ENCODE measurements at places on chromosomes 3 and 15.

DNA sequence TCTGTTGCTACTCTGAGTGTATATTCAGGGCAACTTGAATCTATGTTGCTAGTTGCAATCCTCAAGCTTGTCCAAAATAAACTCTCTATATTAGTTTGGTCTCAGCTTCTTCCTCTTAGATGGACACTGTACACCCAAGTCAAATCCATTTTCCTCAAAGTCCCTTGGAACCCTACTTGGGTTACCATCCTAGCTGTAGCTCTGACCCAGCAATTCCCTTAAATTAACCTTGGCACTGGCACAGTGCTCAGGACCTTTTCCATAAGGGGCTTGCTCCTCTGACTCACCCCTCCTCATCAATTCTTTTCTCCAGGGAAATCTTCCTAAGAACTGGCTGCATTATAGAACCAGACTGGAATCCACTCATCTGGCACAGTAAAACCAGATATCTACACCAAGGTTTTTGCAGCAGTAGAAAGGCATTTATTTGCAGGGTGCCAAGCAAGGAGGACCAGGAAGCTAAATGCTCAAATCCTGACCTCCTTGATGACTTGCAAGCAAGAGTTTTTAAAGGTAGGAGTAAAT lies 44.9 kb upstream of the B3GALNT1 start:
- no peak for DNase-seq

DNA sequence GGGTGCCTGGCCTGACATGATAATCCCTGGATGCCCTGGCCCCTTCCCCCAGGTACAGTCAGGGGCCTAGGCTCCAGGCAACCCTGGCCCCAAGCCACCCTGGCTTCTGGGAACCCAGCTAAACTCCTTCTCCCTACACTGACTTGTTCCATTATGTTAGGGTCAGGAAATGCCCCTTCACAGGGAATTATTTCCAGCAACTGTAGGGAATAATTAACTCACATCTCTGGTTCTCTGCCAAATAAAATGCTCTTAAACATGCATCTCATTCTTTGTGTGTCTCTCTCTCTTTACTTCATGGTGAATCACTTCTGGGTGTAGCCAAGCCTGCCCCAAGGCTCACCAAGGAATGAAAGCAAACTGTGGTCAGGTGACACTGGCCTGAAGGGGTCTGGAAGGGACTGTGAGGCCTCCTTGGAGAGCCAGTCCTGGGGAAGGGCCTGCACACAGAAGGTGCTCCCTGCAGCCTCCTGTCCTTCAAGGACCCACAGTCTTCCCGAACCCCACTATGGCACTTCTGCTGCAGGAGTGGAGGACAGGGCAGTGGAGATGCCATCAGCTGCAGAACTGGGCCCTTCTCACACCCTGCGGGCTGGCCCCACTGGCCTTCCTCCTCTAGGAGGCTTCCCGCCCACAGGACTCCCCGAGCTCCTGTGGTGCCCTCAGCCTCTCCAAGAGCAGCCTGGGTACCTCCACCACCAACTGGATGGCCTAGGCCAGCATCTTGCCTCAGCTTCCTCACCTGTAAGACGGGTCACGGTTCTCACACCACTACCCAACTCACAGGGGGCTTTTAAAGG lies 17.6 kb downstream of the TKT start:
- DNase-seq: no peak

GRCh38 chr3:101081999-101082398 lies 88.8 kb upstream of the ABI3BP start:
- no peak for DNase-seq

GRCh38 chr15:40087991-40088928 lies 20.4 kb downstream of the BMF start:
- DNase-seq: peak; percentile 62

- DNase-seq: no peak
Measured at GRCh38 chr3:133113526-133113925, 75.3 kb downstream of the TMEM108 start.

DNA sequence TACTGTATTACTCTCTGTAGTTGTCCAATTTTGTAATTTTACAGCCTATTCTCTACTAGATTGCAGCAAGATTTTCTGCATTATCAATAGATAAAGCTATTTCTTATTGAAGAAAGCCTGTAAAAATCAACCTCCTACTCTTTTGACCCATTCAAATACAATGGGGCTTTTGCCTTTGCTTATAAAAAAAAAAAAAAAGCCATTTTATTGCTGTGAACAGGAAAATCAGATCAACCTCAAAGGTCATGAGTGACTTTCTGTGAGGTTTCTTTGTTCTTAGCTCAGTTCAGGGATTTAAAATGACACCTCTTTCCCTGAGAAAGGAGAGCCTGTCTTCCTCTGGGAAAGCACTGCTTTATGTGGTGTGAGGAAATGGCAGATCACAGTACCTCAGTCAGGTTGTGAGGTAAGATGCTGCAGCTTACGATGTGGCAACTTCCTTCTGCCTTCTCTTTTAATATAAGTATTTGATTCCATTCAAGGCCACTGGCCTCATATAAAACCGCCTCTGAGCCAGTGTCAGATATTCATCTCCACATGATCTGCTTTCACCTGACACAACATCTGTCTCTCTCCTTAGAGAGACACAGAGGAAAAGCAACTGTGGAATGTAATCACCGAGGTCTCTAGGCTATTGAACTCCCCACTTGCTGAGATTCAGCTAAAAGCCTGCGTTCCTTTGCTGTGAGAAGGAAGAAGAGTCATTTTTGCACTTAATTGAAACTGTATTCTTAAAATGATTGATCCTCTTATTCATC lies 161.5 kb upstream of the MB21D2 start:
- DNase-seq: no peak

- DNase-seq: no peak
Measured at GRCh38 chr3:48588230-48588629, 6.9 kb downstream of the COL7A1 start.

DNA sequence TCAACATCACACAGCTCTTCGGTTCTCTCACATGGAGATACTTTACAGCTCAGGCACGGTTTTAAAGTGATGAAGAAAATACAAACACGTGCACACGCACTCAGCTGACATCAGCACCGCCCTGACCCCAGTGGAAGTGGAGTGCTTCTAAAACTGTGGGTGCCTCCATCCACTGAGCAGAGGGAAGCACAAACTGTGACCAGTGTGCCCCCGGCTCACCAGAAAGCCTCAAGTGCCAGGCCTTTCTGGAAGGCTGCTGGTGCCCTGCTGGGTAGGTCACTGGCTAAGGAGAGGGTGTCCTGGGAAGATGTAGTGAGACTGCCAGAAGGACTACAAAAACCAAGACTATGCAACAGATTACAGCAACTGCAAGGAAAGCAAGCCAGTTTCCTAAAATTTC lies 78.5 kb downstream of the OCA2 start:
- no peak for DNase-seq

- peak; percentile 90 for DNase-seq
Measured at GRCh38 chr3:49017971-49018706, at the start of gene DALRD3. DALRD3 (minus strand) TSS chr3:49018580; CDS start chr3:49018564, 16 bp downstream.

DNA sequence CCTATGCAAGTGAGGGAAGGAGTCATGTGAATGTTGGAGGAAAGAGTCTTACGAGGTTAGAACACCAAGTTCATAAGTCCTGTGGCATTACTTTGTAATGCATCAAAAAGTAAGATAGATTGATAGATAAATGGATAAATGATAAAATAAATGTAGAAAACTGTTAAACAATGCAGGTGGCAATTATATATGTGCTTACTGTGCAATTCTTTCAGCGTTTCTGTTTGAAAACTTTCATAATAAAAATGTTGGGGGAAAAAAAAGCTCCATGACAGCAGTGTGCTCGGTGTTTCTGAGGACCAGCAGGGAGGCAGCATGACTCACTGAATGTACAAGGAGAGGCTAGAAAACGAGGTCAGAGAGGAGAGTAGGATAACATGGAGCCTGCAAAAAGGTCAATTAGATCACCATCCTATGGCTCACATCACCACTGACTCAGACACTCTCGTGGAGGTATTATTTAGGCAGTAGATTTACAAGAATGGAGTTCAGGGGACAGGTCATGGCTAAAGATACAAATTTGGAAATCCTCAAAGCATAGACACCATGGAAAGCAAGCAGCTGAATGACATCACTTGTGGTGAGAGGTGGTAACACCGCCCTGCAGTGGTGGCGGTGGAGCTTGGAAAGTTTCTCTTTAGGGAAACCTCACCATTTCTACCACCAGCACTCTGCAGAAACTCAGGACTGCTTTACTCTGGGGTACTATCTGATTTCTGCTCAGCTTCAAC lies 219.8 kb downstream of the CTNNB1 start:
- DNase-seq: no peak

GRCh38 chr3:193451902-193452301 lies 73.3 kb upstream of the ATP13A5 start:
- DNase-seq: no peak

- no peak for DNase-seq
Measured at GRCh38 chr3:151278230-151278629, at the start of gene P2RY14. P2RY14 (minus strand) TSS chr3:151278542; CDS start chr3:151214316, 64,226 bp downstream.

DNA sequence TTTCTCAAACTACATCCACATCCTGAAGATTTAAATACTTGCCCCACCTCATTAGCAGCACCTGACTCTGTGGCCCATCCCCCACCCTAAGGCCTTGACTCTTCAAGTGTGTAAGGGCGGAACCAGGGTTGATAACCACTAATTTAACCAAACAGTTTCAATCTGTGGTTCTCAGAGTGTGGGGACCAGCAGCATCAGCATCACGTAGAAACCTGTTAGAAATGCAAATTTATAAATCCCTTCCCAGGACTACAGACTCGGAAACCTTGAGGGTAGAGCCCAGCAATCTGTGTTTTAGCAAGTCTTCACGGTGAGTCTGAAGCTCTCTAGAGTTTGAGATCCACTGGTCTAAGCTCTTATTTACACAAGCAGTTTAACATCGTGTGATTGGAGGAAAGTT lies 12.4 kb downstream of the GNB4 start:
- no peak for DNase-seq

DNA sequence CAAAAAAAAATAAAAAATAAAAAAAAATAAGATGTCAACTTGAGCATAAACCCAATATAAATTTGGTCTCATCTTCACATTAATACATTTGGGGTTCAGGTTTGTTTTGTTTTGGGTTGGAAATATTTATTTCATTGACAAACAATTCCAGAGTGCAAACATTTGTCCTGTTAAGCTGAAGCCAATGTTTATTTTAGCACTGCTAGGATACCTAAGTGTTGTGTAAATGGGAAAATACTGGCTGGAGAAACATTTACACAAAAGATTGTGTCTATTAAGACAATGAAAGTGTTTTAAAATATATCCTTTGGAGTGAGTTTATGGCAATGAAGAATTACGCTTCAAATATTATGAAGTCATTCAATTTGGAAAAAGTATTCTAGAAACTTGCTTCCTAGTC lies 91.1 kb downstream of the MEIS2 start:
- no peak for DNase-seq

DNA sequence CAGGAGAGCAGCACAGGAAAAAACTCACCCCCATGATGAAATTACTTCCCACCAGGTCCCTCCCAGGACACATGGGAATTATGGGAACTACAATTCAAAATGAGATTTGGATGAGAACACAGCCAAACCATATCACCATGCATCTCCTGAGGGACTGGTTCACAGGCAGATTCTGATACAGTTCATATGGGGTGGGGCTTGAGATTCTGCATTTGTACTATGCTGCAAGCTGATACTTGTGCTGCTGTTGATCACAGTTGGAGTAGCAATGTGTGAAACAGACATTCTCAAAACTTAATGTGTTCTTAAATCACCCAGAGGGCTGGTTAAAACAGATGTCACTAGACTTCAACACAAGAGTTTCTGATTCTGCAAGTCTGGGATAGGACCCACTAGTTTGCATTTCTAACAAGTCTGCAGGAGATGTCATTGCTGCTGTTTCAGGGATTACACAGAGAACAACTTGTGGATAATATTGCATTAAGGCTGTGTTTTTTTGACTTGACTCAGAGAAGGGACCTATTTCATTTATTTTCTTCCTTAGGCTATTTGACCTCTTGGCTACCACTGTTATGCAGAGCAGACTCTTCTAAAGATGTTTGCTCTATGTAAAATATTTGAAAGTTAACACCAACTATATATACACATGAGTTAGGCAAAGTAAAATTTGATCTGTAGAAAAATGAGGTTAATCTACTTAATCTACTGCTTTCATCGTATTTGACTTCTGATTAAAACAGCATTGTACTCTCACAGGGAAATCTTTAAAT lies 194.2 kb upstream of the CNTN3 start:
- DNase-seq: no peak

DNA sequence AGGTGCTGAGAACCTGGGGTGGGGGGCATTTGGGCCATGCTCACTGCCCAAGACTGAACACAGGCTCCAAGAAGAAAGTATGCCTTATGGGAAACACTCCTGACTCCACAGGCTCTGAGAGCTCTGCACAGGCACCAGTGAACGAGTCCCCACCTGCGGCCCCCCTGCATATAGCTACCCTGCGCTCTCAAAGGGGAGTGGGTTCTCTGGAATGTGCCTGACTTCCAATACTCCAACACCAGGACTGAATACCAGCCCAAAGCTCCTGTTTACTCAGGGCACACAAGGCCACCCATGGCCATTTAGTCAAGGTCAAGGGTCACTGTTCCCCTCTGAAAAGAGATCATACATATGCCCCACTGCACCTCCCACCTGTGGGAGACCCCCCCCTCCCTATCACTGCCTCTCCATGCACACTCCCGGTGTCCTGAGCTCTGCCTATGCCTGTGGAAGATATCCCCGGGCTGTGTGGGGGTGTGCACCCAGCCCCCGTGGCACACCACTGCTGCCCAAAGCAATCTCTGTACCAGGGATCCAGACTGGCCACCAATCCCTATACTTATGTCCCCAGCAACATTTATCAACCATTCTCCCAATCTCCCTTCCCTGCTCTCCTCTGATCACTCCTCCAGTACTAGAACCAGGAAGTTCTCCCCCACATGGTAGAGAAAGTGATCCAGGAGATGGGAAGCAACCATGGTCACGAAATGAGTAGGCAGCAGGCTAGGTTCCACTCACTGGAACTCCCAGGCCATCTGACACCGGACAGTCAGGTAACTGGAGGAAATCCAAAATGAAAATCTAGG lies 1.5 kb upstream of the PLXNB1 start:
- DNase-seq: no peak

- DNase-seq: no peak
Measured at GRCh38 chr3:152960684-152961083, 125.8 kb downstream of the P2RY1 start.

- DNase-seq: no peak
Measured at GRCh38 chr3:45417930-45418847, 29.8 kb downstream of the LARS2 start.

DNA sequence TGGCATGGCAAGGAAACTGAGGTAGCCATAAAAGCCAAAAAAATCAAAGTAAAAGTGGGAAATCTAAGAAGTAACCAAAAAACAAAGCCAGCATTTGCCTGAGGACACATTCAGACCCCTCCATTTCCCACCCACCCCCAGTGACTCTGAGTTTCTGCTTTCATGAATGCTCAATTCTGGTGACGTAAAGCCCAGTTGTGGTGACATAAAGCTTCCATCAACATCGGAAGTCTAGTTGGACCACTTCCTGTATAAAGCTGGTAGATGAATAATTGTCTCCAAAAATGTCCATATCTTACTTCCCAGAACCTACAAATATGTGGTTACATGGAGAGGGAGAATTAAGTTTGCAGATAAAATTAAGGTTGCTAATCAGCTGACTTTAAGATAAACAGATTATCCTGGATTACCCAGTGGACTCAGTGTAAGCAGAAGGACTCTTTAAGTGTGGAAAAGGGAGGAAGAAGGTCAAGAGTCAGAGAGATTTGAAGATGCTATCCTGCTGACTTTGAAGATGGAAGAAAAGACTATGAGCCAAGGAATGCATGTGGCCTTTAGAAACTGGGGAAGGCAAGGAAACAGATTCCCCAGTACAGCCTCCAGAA lies 62.0 kb upstream of the ST3GAL6 start:
- no peak for DNase-seq

- no peak for DNase-seq
Measured at GRCh38 chr3:66239513-66240123, 18.8 kb downstream of the SLC25A26 start.

GRCh38 chr15:70833861-70834765 lies 19.8 kb downstream of the LARP6 start:
- peak; percentile 54 for DNase-seq

Data from HuH-7 (cell line).